Activated CD4-positive, alpha-beta T cell treated with anti-CD3 and anti-CD28 coated beads, Interleukin-2, Interleukin-4, amounts not matched to agents 100 ng/mL and 50 ng/mL, durations not matched to agents 16 hours and 8 hours (primary cell): ENCODE measurements at places on chromosomes 16 and 17.

- no peak for DNase-seq
Observed at GRCh38 chr17:81066072-81066471, 31.1 kb downstream of the BAIAP2 start.

GRCh38 chr16:81462683-81463082, 18.1 kb downstream of the CMIP start:
- DNase-seq, result no peak

- DNase-seq, result no peak
Observed at GRCh38 chr17:46979147-46979863, at the start of gene RPRML. Gene RPRML, minus strand, starts transcription at chr17:46979253. Its CDS starts 246 bp downstream, at chr17:46979007.

GRCh38 chr17:1989135-1989534, 36.0 kb downstream of the RTN4RL1 start:
- DNase-seq, result no peak
